GM04504 (cell line): ENCODE measurements at places on chromosomes 7 and 10.

- no peak for DNase-seq
Measured at GRCh38 chr10:70672165-70673042, at the start of gene ADAMTS14. ADAMTS14 (plus strand) TSS chr10:70672506; CDS start chr10:70672803, 297 bp downstream.

DNA sequence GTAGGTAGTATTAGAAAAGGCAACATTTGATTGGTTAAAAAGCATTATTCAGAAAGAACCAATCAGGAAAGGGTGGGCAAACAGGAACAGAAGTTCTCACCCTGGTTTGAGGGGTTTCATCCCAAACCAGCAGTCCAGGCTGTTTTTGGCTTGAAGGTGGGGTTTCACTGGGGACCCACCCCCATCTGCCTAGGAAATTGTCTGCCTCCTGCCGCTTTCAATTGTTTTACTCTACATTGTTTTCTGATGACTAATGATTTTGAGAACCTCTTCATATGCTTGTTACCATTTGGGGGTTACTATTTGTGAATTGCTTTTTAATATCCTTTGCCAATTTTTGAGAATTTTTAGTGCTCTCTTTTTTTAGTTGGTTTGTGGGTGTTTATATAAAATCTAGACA, 3.3 kb upstream of the PCBD1 start:
- no peak for DNase-seq

- no peak for DNase-seq
Measured at GRCh38 chr7:1694611-1695511, 24.8 kb downstream of the ELFN1 start.

- DNase-seq = no peak
Measured at GRCh38 chr7:51310131-51310583, 6.5 kb downstream of the COBL start.

DNA sequence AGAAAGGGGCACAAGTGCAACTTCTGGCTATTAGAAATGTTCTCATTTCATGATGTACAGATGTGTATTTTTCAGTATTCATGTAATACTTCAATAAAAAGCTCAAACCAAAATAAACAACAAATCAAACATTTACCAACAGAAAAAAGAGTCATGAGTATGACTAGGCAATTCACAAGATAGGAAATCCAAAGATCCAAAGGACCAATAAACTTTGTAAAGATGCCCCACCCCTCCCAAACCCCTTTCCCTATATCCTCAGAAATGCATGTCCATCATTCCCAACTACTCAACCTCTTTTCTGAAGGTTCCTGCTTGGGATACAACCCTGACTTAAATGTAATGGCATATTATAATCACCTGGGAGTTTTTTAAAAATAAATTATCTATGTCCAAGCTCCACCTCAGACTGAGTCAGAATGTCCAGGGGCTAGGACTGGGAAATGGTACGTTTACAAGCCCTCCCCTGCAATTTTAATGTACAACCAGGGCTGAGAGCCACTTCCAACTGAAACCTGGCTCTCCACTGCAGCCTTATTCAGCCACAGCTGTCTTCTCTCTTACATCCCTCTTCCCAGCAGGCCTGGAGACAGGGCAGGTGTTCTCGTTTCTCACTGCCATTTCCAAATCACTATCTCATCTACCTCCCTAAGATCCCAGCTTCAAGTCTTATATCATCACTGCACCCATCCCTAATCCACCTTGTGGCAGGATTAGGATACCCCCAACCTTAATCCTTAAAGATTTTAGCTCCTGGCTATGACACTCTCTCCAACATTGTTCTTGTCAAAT, 36.5 kb downstream of the COA1 start:
- no peak for DNase-seq

DNA sequence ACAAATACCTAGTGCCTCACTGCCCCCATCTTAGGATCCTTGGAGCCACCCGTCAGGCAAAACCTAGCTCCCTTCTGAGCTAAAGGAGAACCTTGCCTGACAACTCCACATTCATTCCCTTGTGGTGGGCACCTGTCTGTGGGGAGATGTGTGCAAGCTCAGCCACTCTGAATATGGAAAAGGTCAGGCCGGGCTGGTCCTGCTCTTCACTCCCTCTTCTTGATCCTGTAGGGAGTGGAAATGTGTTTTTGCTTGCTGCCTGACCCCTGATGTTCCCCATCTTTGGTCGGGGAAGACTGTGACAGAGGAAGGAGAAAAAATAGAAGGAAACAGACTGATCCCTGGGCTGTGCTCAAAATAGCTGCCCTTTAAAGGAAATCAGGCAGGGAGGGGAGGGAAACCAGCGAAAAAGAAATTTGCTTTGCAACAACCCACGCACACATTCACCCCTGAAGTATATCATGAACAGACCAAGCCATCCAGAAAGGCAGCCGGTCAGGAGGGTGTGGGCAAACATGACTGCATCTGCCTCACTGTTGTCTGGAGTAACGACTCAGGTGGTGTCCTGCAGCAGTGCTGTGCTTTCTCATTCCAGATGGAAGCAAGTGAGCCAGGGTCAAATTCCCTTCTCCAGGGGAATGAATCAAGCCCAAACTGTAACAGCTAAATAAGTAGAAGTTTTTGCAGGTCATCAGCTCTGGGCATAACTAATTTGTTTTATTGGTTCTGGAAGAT, 74.0 kb downstream of the SCRN1 start:
- DNase-seq = no peak

DNA sequence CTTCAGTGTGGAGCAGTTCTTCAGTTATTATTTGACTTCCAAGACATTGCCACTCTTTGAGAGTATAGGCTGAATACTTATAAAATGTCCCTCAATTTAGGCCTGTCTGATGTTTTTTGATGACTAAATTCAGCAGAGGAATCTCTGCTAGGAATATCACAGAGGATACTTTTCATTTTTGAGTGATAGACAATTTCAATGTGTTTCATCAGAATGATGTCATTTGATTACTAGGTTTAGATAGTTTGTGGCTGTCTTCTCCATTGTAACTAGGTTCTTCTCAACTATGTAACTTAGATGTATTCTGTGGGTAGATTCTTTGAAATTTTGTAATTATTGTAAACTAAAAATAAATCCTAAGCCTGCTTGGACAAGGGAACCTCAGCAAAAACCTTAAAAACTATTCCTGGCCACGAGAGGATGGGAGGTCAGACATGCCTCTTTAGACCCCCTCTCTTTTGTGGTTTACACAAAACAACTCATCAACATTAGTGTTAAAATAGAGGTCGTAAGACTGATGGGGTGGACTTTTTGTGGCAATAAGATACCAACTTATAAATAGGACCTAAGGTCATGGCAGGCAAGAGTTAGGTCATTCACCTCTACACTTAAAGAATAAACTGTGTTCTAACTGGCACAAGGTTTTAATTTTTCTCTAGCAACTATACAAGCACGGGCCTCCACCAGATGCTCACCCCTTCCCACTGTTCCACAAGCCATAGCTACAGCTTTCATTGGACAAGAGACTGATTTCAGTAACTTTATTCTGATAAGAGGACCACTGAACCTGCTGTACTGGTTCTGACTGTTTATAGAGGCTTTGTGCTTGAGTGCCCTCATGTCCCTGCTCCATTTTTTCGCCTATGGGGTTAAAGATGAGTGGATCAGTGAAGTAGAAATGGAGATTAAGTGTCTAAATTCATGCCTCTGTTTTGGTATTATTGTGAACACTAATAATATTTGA, 33.7 kb downstream of the CYP2C8 start:
- no peak for DNase-seq

DNA sequence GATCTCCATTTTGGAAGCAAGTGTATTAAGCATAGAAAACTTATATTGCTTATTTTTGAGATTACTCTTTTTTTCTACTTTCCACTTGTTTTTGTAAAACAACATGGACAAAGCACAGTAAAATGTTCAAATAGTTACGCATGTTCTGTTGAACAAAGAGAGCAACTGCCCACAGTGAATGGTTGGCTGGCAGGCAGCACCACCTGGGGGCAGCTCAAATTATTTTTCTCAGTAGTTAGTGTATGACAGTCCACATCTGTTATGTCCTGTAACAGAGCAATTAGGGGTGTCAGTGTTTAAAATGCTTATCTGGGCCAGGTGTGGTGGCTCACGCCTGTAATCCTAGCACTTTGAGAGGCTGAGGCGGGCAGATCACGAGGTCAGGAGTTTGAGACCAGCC, 46.1 kb upstream of the CACUL1 start:
- no peak for DNase-seq

DNA sequence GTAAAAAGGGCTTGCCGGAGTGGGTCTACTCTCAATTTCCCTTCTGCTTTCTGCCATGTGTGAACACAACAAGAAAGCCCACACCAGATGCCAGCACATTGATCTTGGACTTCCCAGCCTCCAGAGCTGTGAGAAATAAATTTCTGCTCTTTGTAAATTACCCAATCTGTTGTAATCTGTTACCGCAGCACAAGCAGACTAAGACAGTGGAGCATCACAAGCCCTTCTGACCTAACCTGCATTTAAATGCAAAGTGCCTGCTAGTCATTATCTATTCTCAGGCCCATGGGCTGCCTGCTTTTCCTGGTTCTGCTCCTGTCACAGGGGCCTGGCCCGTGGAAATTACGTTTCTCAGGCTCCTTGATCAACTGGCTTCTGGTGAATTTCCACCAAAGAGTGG, 199.3 kb upstream of the AUTS2 start:
- DNase-seq = no peak

GRCh38 chr10:114304571-114305421, 65.7 kb downstream of the VWA2 start:
- DNase-seq = no peak

GRCh38 chr10:69051303-69051702, 36.6 kb upstream of the SRGN start:
- no peak for DNase-seq

DNA sequence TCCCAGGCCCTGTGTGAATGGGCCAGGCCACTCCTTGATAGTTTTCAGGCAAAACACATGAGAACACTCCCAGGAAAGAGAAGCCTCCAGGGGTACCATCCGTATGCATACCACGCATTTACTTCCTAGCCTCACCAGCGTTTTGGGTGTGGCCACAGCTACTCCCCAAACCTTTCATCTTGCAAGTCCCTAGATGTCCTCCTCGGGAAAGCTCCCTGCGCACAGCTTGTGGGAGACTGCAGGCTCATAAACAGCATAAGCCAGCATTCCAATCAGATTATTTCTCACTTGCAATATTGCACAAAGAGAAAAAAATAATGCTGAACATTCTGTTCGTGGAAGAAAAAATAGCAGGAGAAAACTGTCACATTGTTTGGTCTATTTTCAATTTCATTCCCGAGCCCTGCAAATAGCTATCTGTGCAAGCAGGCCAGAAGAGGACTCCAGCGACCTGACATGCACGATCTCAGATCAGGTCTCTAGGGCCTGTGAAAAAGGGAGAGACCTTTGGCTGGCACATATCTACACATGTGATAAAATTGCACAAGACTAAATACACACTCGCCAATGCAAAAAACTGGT, 175.6 kb downstream of the PLXNA4 start:
- DNase-seq = no peak

DNA sequence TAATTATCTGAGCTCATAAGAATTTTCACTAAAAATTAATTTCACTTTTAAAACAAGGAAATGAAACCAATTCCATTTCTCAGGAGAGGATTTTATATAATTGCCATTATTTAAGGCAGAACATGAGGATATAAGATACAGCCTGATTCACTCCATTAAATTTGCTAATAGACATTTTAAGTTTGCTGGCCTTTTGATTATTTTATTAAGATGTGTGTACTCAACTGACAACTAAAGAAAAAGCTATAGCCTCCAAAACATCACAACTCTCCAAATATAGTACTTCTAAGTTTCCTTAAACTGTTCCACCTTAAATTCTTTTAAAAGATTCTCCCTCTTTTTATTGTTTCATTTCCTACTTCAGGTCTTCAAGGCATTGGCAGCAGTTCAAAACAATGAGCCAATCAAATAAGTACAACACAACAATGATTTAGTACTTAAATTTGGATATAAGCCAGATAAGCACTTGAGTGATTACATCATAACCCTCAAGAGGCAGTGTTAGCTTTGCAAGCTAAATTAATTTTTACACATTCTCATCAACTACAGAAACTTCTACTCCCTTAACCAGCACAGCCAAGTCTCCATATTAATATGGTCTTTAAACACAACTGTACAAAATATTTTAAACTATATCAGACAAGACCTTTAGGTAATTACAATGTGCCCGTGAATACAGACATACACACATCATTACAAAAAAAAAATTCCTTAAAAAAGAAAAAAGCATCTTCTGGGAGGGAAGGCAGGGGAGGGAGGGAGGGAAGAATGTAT, 121.8 kb downstream of the KMT2C start:
- peak; percentile 49 for DNase-seq

GRCh38 chr10:3467052-3467951, 294.7 kb upstream of the PITRM1 start:
- peak; percentile 98 for DNase-seq

- DNase-seq = no peak
Measured at GRCh38 chr10:33091201-33091600, 133.2 kb upstream of the ITGB1 start.

DNA sequence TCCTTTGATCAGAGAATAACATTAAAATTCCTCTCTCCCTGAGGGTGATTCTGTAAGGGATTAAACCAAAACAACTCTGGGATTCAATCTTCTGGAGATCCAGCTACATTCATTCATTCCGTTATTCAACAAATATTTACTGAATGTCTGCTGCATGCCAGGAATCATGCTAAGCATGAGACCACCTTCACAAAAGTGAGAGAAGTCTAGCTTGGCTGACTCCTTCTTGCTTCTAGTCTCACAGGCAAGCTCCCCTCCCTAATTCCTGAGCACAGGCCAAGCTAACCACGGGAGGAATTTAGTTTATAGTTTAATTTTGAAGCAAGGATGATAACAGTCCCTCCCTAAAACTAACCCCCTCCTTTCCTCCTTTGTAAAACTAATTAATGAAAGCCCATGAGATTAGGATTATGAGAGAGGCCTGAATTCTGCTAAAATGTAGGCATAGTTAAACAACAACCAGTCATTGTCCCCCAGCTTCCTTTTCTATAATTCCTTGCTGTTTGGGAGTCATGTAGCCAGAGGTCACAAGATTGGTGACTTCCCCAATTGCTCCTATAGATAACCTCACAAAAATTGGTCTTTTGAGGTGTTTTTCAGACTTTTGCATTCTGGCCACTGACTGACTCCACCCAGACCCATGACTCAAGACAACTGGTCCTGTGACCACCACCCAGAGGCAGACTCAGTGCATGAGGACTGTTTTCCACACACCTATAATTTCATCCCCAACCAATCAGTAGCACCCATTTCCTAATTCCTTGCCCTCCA, 113.5 kb downstream of the ITGB8 start:
- no peak for DNase-seq
